Nephron progenitor cell (in vitro differentiated cells): ENCODE measurements at places on chromosomes 7 and 10.

- no peak for DNase-seq
Observed at GRCh38 chr10:5509691-5510090, 10.3 kb upstream of the CALML5 start.

- DNase-seq, result no peak
Observed at GRCh38 chr7:120138497-120138896, 134.5 kb upstream of the KCND2 start.

GRCh38 chr7:97845622-97846203 is 26.5 kb downstream of the ASNS start:
- DNase-seq, result no peak

- DNase-seq, result no peak
Observed at GRCh38 chr7:119967221-119967620, 305.8 kb upstream of the KCND2 start.

GRCh38 chr10:99344715-99345114 is 15.6 kb downstream of the CNNM1 start:
- no peak for DNase-seq

- no peak for DNase-seq
Observed at GRCh38 chr7:104357166-104357565, 28.8 kb downstream of the LHFPL3 start.

DNA sequence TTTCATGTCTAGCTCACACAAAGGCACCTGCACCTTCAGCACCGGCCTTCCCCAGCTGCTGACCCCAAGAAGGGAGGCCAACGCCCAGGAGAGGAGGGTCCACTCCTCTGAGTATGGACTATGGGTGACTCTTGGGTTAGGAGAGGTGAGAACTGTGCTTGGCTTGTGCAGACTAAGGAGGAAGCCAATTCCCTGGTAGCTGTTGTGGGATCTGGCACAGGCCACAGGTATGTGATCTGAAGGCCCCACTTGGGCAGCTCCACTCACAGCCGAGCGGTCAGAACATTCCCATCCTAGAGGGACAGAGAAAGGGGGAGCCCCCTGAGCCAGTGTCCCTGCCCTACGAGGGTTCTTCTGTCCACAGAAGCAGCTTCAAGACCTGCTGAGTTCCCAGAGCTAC is 52.8 kb upstream of the FIGNL1 start:
- DNase-seq, result no peak

- DNase-seq, result no peak
Observed at GRCh38 chr7:29320577-29320976, 126.0 kb downstream of the CHN2 start.

DNA sequence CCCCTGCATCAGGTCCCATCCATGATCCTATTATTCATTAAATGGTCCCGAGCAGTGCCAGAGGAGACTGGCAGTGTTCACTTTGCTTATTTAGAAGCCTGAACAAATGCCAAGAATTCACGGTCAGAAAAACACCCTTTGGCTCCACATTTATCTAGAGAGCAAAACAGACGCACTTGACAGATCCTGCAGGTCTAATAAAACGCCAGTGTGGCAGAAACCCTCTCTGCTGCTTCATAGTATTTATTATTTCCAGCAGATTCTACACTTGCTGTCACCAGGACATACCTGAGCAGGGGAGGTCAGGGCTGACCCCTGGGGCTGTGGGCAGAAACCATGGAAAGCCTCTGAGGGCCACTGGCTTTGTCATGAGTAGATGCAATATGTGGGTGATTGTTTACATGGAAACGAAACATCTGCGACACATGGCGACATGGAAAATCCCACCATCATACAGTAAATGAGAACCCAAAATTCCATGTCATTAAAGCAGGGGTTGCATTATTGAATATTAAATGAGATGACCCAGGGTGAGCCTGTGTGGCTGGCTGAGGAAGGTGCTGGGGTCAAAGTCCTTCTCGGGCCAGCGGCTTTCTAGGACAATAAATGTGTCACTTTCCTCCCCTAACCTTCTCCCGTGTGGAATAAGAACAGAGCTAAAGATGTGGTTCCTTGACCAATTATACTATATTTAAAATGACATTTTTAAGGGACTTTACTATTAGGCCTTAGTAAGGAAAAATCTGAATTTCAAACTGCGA is 205.9 kb upstream of the SVIL start:
- peak; percentile 24 for DNase-seq

GRCh38 chr10:79142064-79142491 is 73.3 kb downstream of the ZMIZ1 start:
- DNase-seq, result peak; percentile 59

- no peak for DNase-seq
Observed at GRCh38 chr7:66522518-66522917, 106.2 kb upstream of the KCTD7 start.

DNA sequence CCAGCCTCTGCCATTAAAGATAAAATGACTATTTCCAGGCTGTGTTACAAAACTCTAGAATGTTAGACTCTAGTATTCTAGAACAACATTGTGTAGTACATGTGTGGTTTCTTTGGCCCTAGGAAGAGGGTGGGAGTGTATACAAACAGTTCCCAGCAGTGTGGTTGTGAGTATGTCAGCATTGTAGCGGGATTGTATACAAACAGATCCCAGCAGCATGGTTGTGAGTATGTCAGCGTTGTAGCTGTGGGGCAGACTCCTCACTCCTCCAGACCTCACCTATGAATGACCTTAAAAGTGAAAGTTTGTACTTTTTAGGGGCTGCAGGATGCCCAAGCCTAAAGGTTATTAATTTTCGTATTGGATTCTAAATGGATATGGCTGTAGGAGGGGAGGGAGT is 6.9 kb upstream of the ACSL5 start:
- no peak for DNase-seq

GRCh38 chr7:4880218-4880617 is 3.3 kb downstream of the RADIL start:
- DNase-seq, result no peak

GRCh38 chr7:20906801-20907453 is 120.2 kb upstream of the SP8 start:
- DNase-seq, result no peak

DNA sequence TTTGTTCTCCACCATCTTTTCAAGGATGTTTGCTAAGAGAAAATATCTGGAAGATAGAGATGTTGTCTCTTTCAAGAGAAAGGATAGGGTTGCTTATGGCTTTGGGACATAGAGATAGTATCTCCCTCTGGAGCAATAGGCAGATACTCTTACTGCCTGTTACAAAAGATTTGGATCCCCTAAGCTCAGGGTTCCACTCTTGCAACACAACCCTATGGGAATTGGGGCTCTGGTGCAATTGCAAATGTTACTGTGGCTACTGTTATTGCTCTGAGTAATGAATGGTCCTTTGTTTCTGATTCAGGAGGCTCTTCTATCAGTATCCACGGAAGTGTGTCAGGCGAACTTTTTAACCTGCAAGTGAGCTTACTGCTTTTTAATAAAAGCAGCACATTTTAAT is 88.8 kb downstream of the GPR85 start:
- DNase-seq, result no peak

DNA sequence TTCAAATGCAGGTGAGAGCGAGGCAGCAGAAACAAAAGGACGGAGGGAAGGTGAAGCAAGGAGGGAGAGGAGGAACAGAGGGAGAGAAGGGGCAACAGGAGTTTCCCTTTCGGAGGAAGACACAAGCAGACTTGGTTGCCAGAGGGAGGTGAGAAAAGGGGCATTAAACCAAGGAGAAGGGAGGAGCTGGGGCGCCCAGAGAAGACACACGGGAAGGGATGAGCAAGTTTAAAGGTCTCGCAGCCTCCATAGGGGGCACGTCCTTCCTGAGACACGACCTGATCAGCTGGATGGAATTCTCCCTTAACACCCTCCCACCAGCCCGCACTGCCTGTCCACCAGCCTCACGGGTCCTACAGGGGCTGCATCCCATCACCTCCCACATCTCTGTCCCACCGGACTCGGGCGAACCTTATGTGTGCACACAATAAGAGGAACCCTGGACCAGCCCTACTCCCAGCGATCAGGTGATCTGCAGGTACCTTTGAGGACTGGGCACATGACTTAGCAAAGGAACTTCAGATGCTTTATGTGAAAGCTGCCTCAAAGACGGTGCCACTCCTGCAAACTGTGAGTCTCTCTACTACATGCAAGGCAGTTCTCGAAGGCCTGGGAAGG is 251.2 kb downstream of the TNS3 start:
- no peak for DNase-seq
